Colonic mucosa (tissue), 4 donors: ENCODE measurements at places on chromosomes 12 and 14. TPM values are rescaled to one million over a fixed set of nuclear protein-coding genes. Genes with fewer than 3 reads are reported as not detected.

DNA sequence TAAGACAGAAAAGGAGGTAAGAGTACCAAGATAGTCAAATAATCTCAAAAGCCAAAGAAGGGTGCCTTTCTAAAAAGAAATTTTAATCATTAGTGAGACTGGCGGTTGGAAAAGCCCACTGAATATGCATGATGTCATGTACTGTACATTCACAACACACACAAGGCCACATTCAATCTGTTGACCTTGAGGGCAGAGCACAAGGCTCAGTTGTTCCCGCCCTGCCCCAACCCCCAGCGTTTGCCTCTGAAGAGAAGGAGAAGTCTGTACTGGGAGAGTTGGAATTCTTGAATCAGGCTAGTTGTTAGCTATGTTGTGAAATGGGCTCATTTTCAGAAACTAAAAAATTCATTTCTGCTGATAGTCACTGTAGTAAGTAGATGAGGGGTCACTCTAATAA is 50.2 kb upstream of the NID2 start:
- H3K4me1 ChIP-seq: no peaks in the 10 kb centered on the region
- DNase-seq: peak; percentile 46
- no peaks in the 10 kb centered on the region for H3K27me3 ChIP-seq

DNA sequence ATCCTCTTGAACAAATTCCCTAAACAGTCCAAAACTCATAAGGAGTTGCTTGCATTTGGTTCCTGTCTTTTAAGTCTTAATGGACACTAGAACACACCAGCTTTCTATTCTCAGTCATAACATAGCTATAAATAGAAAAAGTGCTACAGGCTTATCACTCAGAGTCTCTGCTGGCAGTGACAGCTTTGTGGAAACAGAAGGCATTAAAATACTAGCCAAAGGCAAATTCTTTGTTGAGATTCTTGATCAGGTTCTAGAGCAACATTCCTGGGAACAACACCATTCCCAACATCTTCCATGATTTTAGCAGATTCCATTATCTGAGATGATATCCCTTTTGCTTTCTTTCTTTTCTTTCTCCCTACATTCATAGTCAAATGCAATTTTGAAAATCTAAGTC is 207.7 kb upstream of the PLEKHG7 start:
- no peak overlapping the region for H3K27ac ChIP-seq
- no peak for DNase-seq
- no peaks in the 10 kb centered on the region for H3K36me3 ChIP-seq
- H3K27me3 ChIP-seq: no peaks in the 10 kb centered on the region
- H3K4me3 ChIP-seq: no peak overlapping the region

DNA sequence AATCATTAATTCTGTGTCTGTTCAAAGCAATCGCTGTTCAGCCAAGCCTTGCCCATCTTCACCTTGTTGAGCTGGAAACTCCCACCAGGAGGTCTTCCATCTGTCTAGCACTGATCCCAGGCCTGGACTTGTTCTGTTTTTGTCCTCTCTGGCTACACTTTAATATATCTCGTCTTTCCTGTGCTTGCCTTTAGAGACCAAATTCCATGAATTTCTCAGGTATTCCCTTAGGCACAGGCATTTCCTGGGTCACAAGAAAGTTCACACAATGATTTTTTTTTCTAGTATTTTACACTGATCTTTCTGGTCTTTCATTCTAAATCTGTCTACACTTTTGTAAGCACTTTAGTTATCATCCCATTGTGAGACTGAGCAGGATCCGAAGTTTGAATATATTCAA is 116.4 kb upstream of the CCND2 start:
- DNase-seq: no peak
- H3K27me3 ChIP-seq: no peaks in the 10 kb centered on the region
- no peaks in the 10 kb centered on the region for H3K36me3 ChIP-seq
- H3K27ac ChIP-seq: no peak overlapping the region
- no peak overlapping the region for H3K4me3 ChIP-seq

DNA sequence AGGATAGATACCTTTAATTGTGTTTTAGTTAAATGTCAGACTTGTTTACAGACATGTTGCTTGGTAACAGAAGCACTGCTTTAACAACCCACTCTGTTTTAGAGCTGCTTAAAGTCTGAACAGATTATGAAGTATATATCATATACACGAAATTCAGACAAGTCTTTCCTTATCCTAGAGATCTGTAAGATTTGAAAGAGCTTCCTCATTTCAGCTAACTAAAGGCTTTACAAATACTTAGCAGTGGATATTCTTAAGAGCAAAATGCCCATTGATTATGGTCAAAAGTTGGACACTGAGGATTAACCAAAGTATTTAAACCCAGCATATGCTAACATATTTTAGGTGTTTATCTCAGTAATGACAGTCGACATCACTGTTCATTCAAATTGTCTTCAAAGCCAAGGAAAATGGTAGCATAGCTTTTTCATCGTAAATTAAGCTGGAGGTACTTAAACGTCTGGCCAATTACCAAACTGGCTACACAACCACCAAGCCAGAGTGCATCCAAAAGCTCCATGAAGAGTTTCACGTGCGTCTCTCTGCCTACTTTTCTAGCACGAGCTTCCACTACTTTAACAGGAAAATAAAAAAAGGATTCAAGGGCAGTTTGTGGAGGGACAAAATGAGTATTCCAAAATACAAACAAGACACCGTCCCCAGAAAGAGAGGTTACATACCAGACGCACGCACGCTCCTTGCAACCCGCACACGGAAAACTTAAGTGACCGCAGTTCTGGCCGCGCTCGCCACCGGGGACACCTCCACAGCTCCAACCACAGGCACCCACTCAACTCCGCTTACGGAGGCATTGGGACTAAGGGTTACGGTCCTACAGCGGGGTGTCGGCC is 565 bp downstream of the CEP83 start:
- peak overlapping the region; percentile 83 for H3K4me3 ChIP-seq
- H3K27ac ChIP-seq: peak overlapping the region; percentile 81
- no peaks in the 10 kb centered on the region for H3K27me3 ChIP-seq
- DNase-seq: no peak

DNA sequence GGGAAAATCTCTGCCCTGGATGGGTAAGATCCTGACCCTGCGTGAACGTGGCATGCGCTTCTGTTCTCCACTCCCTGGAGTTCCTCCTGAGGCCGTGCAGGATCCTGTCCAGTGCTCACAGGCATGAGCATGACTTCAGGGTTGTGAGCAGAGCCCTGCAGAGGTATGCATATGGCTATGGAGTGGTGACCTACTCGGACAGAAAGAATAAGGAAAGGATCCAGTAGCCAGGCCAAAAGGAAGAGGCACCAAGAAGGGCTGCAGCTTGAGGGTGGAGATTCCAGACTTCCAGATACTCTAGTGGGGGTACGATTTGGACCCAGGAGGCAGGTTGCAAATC is 20.8 kb upstream of the CD27 start:
- no peak overlapping the region for H3K27ac ChIP-seq
- no peaks in the 10 kb centered on the region for H3K27me3 ChIP-seq
- H3K4me1 ChIP-seq: peaks cover 3% of the 10 kb centered on the region
- no peak for DNase-seq

DNA sequence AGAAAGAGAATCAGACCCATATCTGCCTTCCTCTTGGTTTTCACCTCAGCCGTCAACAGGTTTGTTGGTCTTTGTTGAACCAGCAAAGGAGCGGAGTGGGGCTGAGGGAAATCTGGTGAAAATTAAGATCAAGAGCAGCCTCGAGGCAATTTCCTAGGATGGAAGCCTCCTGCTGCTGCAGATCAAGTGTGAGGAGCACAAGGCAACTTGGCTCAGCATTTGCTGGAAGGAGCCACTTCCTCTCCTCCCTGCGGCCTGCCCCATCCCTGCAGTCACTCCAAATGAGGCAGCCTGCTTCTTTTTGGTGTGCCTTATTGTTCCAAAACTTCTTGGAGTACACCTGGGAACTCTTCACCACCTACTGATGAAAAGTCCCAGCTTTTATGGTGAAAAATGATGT is 4.9 kb downstream of the TC2N start:
- no peaks in the 10 kb centered on the region for H3K27me3 ChIP-seq
- H3K4me3 ChIP-seq: no peak overlapping the region
- no peak overlapping the region for H3K27ac ChIP-seq
- H3K36me3 ChIP-seq: no peaks in the 10 kb centered on the region

GRCh38 chr12:120639771-120640721 is at the start of gene CABP1:
CABP1 (plus strand) TSS chr12:120640626; CDS start chr12:120640686, 60 bp downstream.
- H3K27ac ChIP-seq: no peak within 1 kb of the TSS
- H3K4me3 ChIP-seq: peak within 1 kb of the TSS; percentile 47
- H3K27me3 ChIP-seq: peaks cover 40% of the 10 kb centered on the region
- H3K36me3 ChIP-seq: no peaks in the 10 kb centered on the region
- peaks cover 3% of the 10 kb centered on the region for H3K4me1 ChIP-seq
- DNase-seq: peak; percentile 64

- no peak overlapping the region for H3K4me3 ChIP-seq
- H3K27me3 ChIP-seq: no peaks in the 10 kb centered on the region
- no peaks in the 10 kb centered on the region for H3K36me3 ChIP-seq
- H3K27ac ChIP-seq: no peak overlapping the region
- H3K4me1 ChIP-seq: no peaks in the 10 kb centered on the region
- no peak for DNase-seq
Observed at GRCh38 chr12:89250213-89250612, 102.1 kb downstream of the DUSP6 start.

DNA sequence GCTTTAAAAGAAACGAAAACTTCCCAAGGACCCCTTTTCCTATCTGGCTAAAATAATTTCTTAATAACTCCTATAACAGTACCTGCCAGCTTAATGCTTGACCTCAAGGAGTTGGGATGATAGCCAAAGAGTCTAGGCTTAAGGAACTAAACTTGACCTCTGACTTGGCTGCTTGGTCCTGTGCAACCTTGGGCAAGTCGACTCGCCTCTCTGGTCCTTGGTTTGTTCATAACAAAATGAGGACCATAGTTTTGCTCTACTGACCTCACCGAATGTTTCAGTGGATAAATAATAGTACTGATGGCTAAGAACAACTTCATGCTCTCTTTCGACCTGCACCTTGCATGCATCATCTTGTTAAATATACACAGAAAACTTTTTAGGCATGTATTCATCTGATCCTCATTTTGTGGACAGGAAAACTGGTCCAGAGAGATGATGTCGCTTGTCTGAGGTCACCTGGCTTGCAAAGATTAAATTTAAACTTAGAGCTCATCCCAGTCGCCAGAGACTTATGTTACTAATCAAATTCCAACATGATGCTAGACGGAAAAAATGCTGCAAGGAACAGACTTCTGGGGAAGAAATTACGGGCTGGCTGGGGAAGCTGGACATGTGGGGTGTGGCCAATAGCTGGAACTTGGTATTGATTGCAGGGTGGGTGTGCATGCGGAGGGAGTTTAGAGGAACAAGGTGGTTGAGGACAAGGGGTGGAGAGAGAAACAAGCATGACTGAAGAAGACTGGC is 38.0 kb upstream of the WSCD2 start:
- no peaks in the 10 kb centered on the region for H3K4me1 ChIP-seq
- no peak for DNase-seq
- no peak overlapping the region for H3K27ac ChIP-seq
- H3K27me3 ChIP-seq: no peaks in the 10 kb centered on the region

The CALCOCO1 gene
- total RNA-seq: 36.0 TPM

The RNASE3 gene
- total RNA-seq: not detected

The E2F7 gene
- 2.4 TPM for total RNA-seq

The ZC3H10 gene
- 6.1 TPM for total RNA-seq

The SLC6A12 gene
- 0.16 TPM for total RNA-seq

The POLE2 gene
- 2.5 TPM for total RNA-seq

The SLC39A5 gene
- total RNA-seq: 163 TPM

The KERA gene
- not detected for total RNA-seq

The LRTM2 gene
- not detected for total RNA-seq

The RAB15 gene
- 33.3 TPM for total RNA-seq
